HS-27A (cell line): ENCODE measurements at places on chromosomes 7 and 10.

GRCh38 chr10:16436367-16436757 lies 448 bp upstream of the PTER start:
- no peak for DNase-seq

DNA sequence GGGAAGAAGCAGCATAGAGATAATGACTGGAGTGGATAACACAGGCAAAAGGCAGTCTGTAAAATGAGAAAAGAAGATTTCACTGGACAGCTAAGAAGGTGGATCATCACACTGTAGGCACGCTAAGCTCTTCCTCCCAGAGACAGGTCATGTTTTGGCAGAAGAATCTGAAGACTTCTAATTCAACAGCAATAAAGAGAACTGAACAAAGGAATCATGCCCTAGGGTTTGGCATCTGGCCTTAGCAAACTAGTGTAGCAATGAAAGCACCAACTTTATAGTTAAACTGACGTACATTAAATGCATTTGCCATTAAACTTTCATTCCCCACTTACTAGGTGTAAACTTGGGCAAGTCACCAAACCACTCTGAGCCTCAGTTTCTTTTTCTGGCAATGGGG lies 84.4 kb upstream of the SEM1 start:
- no peak for DNase-seq

- DNase-seq = no peak
Measured at GRCh38 chr7:25852211-25852938, 299.6 kb upstream of the NFE2L3 start.

GRCh38 chr10:128109707-128110106 lies 16.5 kb downstream of the MKI67 start:
- DNase-seq = no peak

- no peak for DNase-seq
Measured at GRCh38 chr10:47035819-47036337, 124.7 kb downstream of the PTPN20 start.
